ENCODE measurements at places on chromosomes 4 and X.

- DNase-seq = no peak
Observed at GRCh38 chrX:77434962-77435361, 12.2 kb upstream of the FGF16 start.

DNA sequence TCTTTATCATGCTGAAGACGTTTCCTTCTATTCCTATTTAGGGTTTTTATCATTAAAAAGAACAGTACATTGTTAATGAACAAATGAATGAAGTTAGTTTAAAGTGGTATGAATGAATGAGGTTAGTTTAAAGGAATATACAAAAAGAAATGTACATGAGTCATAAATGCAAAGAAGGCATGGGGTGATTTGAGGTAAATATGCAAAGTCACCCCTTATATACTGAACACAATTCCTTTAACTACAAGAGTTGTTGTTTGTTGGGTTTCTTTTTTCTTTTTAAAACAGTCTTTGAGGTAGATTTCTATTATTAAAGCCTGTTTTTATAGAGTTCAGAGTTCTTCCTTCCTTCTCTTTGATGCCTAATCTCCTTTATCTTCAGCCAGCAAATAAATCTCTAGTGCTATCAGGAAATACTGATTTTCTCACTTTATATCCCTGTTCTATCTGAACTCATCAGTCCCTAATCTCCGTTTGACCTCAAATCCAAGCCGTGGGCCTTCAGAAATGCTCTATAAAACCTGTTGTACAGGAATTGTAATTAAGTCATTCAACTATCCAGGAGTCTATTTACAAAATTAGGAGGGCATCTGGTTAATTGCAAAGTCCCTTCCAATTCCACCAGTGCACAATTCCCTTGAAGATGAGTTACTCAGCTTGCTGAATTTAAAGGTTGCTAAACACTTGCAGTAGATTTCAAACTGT lies 31.6 kb upstream of the ABCG2 start:
- DNase-seq = no peak

- DNase-seq = no peak
Observed at GRCh38 chr4:185011408-185011807, 6.9 kb upstream of the HELT start.

DNA sequence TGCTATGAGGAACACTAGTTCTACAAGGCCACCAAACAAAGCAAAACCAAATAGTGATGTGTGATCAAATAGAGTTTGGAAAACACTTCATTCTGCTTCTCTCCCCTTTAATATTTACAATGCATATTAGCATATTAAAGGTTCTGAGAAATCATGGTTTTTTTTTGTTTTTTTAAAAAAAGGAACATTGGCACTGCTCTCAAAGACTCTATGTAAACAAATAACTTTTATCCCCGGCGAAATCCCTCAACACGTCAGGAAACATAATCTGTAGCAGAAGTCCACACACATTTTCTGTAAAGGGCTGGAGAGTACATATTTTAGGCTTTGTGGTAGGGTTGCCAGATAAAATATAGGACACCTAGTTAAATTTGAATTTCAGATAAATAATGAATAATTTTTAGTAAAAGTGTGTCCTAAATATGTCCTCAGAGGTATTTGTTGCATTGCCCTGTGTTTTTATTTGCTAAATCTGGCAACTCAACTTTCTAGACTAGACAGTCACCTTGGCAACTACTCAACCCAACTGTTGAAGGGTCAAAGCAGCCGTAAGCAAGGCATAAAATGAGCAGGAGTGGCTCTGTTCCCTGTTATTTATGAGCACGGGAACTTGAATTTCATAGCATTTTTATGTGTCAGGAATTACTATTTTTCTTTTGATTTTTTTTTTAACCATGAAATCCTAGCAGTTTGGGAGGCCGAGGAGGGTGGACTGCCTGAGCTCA lies 8.6 kb downstream of the SPATA4 start:
- DNase-seq = no peak

GRCh38 chr4:2436301-2436700 lies 17.5 kb downstream of the CFAP99 start:
- DNase-seq = no peak

DNA sequence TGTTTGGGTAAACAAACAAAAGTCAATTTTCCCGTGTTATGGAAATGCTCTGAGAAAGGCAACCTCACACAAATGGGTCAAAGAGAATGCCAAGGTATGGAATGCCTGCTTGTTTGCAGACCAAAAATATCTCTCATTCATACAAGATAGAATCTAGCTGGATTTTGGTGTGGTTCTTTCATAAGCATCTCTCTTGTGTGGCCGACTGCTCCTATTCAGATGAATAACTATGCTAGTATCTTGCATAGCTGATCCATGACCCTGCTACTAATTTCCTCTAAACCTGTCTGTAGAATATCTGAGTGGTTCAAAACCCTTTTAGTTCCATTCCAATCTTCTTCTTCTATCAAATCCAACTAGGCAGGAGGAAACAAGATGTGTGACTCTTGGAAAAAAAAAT lies 28.2 kb upstream of the SORBS2 start:
- no peak for DNase-seq

- DNase-seq = no peak
Observed at GRCh38 chr4:67332627-67333026, 212.7 kb downstream of the CENPC start.

DNA sequence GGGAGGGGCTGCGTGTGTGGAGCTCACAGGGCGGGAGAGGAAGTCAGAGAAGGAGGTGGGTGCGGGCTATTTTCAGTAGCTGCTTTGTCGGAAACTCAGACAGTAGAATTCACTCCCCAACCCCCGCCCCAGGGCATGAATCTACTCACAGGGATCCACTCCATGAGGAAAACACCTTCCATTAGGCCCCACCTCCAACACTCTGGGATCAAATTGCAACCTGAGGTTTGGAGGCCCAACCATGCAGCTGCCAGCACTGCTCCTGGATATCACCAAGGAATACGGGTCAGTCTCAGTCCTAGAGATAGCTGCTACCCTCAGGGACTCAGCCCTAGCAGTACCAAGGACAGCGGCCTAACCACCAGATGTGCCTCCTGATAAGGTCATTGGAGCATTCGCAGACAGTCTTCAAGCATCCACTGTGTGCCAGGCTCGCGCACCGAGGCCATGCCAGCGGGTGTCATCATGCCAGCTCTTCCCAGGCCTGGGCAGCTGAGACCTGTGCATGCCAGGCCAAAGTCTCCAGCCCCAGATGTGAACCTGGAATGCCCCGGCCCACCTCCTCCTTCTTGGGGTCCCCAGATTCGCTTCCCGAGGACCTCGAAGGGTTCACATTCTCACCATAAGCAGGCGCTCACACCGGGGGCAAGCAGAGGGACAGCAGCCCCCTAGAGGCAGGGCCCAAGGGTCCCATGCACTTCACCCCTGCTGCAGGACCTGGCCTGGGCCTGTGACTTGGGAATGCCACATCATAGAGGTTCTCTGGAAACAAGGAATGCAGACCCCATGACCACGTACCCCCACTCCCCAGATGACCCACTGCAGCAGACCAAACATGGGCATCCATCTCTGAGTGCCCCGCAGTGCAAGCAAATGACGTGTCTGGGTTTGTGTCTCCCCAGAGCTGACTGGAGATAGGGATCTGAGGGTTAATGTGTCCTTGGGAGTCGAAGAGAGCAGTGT lies 102.3 kb downstream of the ADRA2C start:
- no peak for DNase-seq

DNA sequence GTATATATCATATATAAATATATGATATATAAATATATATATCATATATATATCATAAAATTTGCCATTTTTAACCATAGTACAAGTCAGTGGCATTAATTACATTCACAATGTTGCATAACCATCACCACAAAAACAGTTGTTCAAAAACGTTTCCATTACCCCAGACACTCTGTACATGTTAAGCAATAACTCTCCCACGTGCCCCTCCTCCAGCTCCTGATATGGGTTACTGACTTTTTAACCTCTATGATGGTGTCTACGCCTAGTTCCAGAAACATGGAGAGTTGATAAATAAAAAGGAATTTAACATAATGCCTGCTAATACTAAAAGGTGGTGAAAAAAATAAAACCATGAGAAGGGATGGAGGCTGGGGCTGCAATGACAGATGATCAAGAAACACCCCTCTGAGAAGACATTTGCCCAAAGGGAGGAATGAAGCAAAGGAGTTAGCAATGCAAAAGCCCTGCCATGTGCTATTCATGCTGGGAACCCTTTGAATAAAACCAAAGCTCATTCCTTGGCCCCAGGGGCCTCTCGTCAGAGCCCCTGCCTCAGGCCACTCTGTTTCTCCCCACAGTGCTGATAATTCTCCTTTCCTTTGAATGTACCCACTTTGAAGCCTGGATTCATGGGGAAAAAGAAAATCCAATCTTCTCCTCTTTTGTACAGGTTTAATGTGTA lies 144.3 kb downstream of the NWD2 start:
- DNase-seq = no peak

DNA sequence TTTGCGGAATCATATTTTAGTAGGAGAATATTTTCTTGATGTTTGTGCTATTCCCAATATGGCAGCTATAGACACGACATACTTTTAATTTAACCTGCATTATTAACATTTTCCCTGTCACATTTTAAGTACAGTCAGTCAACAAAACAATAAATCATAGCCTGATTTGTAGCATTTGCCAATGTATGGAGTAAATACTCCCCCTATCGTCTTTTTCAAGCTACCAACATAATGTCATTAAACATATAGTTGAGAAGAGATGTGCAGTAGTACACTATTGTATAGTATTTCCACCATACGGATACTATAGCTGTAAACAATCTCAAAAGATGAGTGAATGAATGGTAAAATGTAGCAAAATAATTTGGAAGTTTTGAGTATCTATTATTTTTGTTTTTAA lies 303.7 kb upstream of the MAGEB2 start:
- DNase-seq = no peak

DNA sequence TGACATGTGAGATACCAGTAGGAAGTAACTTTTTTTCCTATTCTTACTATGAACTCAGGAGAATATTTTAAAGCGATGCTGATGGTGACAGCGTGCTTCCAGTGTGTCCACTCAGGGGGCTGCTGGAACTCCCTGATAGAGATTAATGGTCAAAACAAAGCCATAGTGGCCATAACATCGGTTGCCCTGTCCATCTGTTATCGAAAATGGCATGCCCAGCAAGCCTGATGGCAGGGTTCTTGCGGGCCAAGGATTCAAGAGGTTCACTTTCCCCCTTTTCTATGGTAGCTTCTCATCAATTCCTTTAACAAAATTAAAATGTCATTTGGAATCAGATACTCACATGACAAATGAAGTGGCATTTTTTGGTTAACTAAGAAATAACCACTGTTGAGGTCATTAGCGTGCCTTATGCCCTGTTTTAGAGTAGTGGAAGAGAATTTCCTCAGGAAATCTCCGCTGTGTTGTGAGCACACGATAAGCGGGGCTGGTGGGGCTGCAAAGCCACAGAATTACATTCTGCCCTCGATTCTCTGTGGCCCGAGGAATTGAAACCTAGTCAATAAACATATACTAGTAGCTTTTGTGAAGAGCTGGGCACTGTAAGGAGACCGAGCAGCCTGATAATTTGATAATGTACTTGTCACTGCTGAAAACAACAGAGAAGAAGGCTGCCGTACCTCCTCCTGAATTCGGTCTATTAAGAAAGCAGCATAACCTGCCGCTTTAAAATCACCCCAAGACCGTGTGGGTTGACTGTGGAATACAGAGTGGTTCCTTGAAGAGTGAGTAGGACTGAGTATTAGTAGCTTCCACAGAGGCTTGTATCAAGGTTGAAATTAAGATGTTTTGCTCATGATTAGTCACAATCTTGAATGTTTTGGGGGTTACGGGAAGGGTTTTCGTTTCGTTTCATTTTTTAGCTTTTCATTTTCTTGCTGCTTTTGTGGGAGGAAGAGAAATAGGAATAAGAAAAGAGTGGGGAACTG lies 46.7 kb downstream of the PTCHD1 start:
- DNase-seq = no peak

DNA sequence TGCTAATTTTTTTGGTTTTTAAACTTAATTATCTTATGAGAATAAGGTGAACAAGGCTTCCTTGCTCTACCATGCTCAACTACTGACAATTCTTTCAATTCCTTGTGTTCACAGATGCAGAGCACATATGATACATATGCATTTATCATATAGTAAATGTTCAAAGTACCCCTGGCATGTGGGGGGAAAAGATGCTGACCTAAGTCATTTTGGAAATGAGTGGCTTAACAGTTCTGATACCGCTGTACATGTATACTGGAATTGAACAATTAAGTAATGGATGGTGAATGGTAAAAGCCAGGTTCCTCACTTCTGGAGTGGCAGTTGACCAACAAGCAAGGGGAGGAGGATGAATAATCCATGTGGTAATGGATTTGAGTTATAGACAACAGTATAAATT lies 149.6 kb downstream of the NAF1 start:
- no peak for DNase-seq

GRCh38 chr4:76584241-76585152 lies 149.5 kb downstream of the SHROOM3 start:
- DNase-seq = no peak

DNA sequence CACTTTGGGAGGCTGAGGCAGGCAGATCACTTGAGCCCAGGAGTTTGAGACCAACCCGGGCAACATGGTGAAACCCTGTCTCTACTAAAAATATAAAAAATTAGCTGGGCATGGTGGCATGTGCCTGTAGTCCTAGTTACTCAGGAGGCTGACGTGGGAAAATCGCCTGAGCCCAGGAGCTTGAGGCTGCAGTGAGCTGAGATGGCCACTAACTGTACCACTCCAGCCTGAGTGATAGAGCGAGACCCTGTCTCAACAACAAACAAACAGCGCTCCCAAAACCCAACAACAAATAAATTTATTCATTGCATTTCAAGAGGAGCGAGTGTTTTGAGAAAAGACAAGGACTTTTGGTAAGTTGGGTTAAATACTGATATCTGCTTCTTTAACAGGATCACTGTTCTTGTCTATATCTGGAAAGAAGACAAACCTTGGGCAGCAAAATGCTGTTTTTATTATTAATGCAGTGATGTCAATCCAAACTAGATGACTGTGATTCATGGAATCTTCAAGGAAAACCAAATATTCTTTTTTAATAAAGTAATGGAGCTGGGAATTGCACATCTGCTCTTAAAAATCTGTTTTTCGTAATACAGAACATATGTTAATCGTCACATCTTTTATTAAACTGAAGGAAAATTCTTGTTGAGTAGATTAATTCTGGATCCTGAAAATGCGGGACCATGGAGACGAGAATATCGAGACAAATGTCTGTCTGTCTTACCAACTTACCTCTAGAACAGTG lies 90.8 kb upstream of the LIMCH1 start:
- DNase-seq = no peak

GRCh38 chr4:15936495-15936894 lies 2.0 kb downstream of the FGFBP1 start:
- no peak for DNase-seq

DNA sequence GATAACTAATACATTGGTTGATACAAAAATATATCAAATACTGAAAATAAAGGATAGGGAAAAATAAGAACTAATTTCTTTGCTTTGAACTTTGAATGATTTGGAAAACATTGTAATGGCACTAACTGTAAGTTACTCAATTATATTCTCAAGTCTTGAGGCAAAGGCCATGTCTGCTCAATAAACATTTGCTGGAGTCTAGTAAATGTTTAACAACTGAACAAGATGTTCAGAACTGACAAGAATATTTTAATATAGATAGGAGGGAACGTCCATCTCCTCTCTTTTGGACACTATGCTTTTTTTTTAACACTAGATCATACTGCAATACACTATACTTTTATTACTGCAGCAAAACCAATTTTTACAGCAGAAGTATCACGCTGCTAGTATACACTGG lies 76.2 kb downstream of the PRSS12 start:
- no peak for DNase-seq
